Stimulated activated CD8-positive, alpha-beta memory T cell treated with anti-CD3 and anti-CD28 coated beads, Interleukin-4, amount 100 ng/mL, for 4 hours (primary cell): ENCODE measurements at places on chromosomes 3 and 15.

GRCh38 chr3:102092617-102093466 lies 243.5 kb downstream of the NFKBIZ start:
- no peak for DNase-seq

DNA sequence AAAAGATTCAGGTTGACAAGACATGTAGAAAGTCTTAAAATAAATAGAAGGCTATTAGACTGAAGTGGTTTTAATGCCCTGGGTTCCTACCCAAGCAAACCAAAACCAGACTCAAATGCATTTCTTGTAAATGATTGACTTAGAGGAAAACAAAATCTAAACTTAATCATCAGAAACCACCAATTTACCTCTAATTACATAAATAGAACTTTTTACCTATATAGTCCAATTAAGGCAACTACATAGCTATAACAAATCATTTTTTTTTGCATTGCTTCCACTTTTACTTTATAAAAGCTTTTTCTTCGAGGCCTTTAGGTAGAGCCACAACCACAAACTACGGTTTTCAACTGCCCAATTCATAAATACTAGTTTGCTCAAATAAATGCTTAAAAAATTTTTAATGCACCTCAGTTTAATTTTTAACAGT lies 231.3 kb upstream of the ARHGEF26 start:
- DNase-seq, result no peak

- no peak for DNase-seq
These were observed 615 bp downstream of the VPS18 start for GRCh38 chr15:40894681-40895448.

DNA sequence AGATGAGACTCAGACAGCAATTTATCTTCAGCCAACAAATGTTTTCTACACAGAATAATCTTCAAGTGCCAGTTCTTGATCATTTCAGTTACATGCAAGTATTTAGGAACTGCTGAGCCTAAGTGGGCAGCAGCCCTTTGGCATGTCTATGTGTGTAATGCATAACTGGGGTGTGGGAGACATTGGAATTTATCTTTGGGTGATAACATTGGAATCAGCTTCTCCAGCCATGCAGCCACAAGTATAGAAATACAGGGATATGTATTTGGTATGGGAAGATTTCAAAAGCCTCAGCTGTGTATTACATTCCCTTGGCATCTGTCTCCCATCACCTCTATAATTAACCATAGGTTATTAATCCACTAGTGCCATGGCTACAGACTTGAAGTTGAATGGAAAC lies 63.4 kb upstream of the FOXP1 start:
- DNase-seq, result no peak

- DNase-seq, result no peak
These were observed 3.3 kb downstream of the PKM start for GRCh38 chr15:72227720-72228119.

DNA sequence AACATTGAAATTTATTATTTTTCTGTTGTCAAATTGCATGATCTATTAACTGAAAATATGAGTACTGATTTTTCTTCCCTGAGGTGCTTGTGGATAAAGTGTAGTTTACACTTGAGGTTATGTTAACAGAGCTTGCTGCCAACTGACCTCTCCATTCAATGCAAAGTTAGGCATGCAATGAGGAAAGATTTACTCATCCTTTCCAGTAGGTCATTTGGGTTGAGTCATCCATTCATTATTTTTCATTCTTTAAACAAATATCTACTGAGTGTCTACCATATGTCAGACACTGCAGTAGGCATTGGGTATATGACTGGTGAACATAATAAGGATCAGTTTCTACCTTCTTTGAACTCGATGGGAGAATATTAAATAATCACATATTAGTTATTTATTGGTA lies 604.1 kb downstream of the EDEM1 start:
- no peak for DNase-seq

DNA sequence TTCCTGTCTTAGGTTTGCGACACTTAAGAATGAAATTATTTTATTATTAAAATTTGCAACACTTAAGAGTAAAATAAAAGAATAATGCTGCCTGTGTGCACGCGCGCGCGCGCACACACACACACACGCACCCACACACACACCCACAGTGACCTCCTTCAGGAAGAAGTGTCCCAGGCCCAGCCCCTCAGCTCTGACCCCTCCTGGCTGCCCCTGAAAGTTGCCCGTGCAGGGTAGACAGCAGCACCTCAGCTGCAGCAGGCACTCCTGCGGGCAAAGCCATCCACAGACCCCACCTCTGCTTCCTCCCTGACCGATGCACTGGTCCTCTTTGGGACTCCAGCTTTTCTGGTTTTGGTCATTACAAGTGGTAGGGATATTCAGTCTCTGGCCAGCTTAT lies 478.2 kb downstream of the NTRK3 start:
- no peak for DNase-seq

DNA sequence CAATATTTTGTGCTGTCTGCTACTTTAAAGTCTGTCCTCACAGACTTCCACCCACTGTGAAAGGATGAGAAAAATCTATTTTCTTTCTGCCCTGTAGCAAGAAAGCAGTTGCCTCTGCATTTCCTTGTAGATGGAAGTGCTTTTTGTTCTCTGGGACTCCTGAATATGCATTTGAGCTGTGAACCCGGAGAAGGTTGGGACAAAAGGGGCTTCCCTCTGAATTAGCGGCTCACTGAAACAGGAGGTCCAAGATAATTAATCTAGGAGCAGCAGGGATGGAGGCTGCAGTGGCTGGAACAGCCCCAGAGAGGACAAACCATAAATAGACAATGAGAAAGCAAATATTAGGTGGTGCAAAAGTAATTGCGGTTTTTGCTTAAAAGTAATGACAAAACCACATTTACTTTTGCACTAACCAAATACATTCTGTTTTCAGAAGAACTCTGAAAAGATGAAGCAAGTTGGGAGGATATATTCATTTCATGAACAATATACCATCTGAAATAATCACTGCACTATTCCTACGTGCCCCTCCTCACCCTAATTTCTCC lies 143.4 kb upstream of the KBTBD8 start:
- DNase-seq, result no peak

GRCh38 chr3:196506687-196507086 lies 3.1 kb upstream of the RNF168 start:
- DNase-seq, result no peak

DNA sequence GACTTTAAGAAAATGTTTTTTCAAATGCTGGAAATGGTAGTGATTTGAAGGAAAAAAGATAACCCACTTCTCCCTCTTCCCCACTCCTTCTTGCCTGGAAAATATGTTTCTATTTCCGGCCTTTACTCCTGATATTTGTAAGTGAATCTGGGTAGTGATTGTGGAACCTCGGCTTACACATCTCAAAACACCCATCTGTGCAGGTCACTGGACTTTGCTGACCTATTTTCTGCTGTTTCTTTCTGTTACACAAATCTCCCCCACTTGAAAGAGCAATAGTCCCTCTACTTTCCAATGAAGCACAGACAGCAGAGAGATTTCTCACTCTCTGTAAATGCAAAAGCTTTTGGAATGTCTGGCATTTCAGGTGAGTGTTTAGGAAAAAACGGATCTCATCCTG lies 76.9 kb upstream of the ICE2 start:
- no peak for DNase-seq

DNA sequence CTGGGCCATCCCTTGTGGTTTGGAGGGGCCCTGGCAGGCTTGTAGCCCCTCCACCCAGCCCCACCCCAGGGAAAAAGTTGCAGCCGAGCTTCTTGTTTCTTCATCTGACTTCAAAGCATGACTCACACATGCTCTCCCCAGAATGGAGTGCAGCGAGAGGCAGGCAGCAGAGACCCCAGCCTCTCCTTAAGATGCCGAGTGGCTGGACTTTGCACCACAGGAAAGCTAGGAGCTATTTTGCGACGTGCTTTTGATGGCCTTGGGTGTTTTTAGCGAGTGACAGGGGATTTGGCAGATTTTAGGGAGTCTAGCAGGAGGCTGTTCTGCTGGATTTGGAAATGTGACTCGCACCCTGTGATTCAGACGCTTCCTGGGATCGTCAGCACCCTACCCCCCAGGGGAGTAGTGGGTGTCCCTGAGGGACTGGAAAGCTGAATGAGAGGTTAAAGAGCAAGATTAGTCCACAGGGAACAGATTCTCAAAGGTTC lies 14.2 kb downstream of the BAHD1 start:
- DNase-seq, result no peak

DNA sequence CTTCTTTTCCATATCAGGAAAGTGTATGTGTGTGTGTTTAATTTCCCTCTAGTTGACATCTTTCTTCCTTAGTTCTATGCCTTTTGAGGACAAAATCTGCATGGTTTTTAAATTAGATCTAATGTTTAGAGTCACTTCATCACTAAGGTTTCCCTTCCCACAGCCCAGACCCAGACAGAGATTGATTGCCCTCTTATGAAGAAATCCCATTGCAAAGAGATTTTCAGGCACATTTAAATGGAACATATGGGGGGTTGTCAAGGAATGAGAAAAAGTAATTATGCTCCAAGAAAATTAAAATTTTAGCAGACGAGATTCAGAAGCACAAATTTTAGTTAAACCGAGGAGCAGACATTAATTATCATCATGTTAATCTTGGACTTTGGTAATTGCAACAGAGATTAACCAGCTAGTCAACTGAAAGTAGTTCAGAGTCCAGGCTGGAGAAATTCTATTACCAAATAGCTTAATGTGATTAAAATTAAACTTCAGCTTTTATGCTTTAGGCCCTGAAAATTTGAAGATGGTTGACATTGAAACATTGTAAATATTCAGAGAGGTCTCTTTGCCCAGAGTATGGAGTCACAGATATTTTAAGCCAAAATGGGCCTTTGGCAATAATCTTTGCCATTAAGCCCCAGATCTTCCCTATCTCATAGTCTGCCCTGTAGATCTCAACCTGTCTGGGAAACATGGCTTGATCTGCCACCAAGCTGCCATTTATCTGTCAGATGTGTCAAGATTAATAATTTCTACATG lies 143.4 kb downstream of the TMEM108 start:
- DNase-seq, result no peak

- DNase-seq, result no peak
These were observed 24.3 kb downstream of the OXNAD1 start for GRCh38 chr3:16289144-16289889.

- no peak for DNase-seq
These were observed 9.4 kb upstream of the P2RY1 start for GRCh38 chr3:152825566-152825965.

DNA sequence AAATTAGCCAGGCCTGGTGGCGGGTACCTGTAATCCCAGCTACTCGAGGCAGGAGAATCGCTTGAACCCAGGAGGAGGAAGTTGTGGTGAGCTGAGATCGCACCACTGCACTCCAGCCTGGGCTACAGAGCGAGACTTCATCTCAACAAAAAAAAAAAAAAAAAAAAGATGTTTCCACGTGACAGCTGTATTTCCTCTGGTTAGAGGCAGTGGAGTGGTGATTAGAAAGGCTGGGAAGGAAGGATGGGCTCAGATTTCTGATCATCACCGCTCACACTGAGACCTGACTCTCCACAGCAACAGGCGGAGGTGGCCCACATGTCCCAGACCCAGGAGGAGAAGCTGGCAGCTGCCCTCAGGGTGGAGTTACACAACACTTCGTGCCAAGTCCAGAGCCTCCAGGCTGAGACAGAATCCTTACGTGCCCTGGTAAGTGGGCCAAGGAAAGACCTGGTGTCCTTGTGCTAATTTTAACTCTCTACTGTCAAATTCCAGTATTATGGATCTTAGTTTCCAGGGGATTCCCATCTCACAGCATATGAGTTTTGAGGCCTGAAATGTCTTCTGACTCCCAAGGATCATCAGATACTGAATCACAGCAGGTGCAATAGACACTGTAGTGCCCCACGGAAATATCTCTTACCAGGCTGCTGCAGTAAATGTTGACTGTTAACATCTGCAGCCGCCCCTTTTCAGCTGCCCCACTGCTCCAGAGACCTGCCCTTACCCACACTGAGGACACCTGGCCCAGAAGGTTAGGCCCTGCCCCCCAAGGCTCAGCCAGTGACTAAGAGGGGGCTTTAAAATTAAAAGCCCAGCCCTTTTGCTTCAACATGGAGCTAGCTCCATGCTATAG lies 66.9 kb downstream of the BFSP2 start:
- DNase-seq, result no peak

- DNase-seq, result no peak
These were observed 9.0 kb upstream of the SMAD6 start for GRCh38 chr15:66692808-66693596.

DNA sequence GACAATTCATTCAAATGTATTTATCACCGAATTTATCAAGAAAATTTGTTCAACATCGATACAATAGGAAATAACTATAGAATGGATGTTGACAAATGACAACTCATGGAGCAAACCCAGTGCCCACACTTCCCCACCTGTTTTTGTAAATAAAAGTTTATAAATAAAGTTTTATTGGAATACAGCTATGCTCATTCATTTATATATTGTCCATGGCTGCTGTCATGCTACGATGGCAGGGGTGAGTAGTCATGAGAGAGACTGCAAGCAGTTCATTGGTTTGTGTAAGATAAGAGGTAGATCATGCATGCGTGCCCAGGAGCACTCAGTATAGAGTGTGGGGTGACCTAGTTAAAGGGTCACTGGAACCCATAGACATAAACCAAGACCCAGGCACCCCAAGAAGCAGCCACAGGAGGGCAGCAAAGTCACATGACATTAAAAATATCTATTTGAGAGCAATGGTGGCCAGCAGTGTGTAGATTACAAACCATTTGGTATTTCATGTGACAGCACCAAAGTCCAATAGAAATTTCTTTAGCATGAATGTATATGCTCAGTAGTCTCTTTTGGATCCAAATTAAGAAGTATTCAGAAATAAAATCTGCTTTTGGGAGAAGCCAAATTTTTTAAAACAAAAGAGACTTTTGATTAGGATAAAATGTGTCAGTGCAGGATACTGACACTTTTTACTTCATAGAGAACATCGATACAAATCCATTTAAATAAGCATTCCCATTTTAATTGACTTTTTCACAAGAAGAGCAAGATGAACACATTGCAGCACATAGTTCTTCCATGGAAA lies 794.8 kb downstream of the MCTP2 start:
- DNase-seq, result no peak

DNA sequence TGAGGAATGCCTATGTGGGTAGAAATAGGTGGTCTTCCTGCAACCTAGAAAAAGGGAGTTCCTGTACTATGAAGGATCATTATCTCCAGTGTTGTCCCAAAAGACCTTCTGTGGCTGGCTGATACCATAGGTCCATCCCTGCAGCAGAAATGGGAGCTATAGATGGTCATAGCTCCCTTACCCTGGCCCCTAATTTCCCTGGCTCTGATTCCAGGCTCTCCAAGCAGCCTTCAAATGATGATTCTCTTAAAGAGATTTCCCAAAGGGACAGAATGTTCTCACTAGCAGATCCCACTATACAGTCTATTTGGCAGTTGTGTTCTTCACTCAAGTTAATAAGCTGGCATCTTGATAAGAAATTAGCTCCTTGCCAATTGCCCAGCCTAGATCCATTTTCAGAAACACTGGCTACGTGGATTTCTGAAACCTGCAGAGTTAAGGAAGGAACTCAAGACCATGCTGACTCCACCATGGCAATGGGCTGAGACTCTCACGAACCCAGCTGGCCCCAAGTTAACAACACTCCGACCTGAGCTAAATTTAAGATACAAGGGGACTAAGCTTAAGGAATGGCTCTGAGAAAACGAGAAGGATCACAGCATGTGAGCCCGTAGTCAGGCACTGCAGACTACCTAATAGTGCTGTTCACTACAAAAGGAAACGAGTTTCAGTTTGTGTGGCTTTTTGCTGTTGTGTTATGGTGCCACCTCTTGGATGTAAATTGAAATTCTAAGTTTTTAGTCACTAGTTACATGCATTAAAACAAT lies 11.4 kb downstream of the C15orf40 start:
- no peak for DNase-seq

GRCh38 chr3:101146946-101147345 lies 153.7 kb upstream of the ABI3BP start:
- DNase-seq, result no peak

- no peak for DNase-seq
These were observed 158.6 kb upstream of the NR2E3 start for GRCh38 chr15:71651750-71652186.

- no peak for DNase-seq
These were observed 17.9 kb downstream of the DNAH1 start for GRCh38 chr3:52333869-52334557.
